ENCODE measurements at places on chromosomes 7 and 10. TPM values are rescaled to one million over a fixed set of nuclear protein-coding genes. Genes with fewer than 3 reads are reported as not detected.

CYP2C8 gene
- polyA plus RNA-seq, result 0.02 TPM

LDB3 gene
- 0.48 TPM for polyA plus RNA-seq

SEMA3D gene
- 48.7 TPM for polyA plus RNA-seq

ADCY1 gene
- polyA plus RNA-seq, result 0.54 TPM

SLC16A9 gene
- polyA plus RNA-seq, result 6.7 TPM

PAPSS2 gene
- polyA plus RNA-seq, result 55.0 TPM

CLCN1 gene
- 0.12 TPM for polyA plus RNA-seq

TCAF2 gene
- polyA plus RNA-seq, result 23.3 TPM

FANK1 gene
- 13.6 TPM for polyA plus RNA-seq

PGAM2 gene
- 1.5 TPM for polyA plus RNA-seq

OR6V1 gene
- polyA plus RNA-seq, result not detected

SH2D4B gene
- polyA plus RNA-seq, result not detected

NAT16 gene
- polyA plus RNA-seq, result 0.64 TPM

- DNase-seq, result no peak
These were observed 57.1 kb downstream of the ABCB1 start for GRCh38 chr7:87543623-87544022.

DNA sequence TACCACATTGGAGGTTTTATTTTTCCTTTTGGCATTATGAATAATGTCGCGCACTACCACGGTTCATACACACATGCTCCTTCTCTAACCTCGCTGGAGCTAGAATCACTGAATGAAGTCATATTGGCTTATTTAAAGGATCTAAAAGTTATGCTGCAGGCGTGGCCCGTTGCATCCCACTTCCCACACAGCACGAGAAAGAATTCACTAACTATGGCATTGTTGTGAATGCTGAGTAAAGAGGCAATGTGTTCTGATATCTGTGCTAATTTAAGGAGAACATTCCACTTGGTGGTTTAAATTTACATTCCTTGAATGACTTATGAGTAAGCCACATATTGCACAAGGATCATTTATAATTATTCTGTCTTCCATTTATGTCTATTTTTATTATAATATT, 20.7 kb downstream of the TCERG1L start:
- DNase-seq, result no peak

DNA sequence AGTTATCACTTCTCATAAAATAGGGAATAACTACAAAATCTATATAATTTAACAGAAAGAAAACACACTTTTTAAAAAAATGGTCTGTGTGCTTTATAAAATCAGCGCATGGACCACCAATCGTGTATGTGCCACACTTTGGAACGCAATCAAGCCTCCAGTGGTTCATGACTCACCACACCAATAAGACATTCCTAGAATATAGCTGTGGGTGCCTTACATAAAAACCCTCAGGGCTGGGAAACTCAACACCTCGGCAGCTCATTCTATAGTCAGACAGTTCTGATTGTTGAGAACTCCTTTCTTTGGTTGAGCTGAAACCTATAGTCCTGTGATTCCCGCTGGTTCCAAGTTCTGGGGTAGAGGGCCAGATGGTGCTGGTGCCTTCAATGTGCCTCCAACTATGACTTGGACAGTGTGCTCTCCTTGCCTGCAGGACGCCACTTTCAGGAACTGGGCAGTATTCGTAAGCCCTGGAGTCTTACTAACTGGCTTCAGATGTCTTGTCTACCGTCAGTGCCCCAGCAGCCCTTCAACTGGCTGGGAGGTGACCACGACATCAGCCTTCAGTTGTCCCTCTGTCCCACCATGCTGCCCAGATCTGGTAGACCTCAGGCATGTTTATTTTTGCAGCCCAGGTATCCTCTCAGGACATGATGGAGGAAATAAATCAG, 135.7 kb upstream of the GDF10 start:
- no peak for DNase-seq

GRCh38 chr7:157901166-157901565, 564.4 kb downstream of the DNAJB6 start:
- no peak for DNase-seq

DNA sequence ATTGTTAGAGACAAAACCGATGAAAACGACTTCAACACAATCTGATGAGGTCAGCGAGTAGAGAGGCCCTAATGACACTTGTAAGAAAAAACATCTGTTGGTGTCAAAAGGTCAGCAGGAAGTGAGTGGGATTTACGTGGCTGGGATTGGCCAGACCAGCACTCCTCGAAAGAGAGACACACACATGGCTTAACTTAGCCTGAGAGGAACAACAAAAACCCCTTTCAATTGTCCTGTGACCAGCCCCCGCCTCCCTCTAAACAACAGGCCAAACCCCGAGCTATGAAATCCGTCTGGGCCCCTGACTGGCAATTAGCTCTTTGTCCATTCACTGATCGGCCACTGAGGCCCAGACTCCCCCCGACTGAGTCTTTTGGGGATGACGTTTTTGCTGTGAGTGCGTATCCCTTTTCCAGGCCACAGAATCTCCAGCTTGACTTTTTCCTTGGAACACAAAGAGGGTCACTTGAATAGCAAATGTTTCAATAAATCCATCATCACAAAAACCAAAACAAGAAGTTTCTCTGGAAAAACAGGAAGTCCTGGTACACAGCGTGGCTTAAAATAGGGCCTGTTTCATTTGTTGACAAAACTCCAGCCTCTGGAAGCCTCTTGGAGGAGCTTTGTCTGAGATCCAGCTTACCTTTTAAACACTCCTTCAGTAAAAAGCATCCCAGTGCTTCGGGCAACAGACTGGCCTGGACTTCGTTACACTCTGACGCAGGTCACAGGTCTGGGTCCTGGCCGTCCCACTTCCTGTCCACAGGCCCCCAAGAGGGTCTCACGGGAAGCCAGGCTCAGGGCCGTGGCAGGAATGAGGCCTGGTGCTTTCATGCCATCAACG, 103.0 kb downstream of the CTBP2 start:
- peak; percentile 78 for DNase-seq

DNA sequence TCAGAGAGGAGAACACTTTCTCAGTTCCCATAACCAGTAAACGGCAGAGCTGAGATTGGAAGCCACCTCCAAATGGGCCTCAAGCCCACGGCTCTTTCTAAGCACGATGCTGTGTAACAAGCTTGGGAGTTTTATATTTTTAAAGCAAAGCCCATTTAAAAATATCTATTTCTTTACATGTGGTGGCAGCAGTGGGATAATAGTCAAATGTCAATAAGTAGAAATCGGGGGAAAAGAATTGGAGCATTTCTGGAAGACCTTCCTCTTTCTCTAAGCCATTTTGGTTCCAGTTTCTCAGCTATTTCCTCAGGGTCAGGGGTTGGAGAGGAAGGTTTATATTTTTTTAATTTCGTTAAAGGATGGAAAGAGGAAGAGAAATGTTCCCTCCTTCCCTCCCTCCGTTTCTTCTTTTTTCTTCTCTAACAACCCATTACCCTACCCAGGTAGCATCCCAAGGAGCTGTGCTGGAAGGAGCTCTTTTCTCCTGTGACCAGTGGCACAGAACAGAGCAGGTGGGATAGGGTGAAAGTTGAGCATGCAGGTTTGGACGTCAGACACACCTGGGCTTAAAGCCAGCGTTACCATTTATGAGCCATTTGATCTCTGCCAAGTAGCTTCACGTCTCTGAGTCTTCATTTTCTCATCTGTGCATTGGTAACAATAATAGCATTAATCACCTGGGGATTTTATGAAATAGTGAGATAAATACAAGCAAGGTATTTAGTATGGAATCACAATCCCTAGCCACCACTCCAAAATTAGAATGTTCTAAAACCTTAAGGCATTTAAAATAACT, 515.7 kb downstream of the RPS24 start:
- no peak for DNase-seq

GRCh38 chr10:75407224-75407712, 5.7 kb upstream of the ZNF503 start:
- no peak for DNase-seq

- DNase-seq, result no peak
These were observed 175.6 kb downstream of the FAM107B start for GRCh38 chr10:14598809-14599764.

DNA sequence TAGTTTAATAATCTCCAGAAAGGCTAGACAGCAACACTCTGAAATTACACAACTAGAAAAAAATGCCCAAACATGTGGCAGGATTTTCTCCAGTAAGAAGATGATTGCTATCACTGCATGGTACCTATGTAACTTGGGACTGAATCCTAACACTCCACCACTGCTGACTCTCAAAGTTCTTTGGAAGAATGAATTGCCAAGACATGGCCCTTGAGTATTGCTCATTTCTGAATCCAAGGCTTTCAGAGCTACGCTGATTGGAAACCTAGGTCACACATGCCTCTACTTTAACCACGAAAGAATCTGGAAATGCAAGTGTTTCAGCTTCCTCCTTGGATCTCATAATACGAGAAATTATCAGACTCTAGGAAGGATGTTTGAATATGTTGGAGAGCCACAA, 167.5 kb upstream of the CELF2 start:
- no peak for DNase-seq

GRCh38 chr10:19930936-19931893, 115.0 kb downstream of the PLXDC2 start:
- DNase-seq, result peak; percentile 5

DNA sequence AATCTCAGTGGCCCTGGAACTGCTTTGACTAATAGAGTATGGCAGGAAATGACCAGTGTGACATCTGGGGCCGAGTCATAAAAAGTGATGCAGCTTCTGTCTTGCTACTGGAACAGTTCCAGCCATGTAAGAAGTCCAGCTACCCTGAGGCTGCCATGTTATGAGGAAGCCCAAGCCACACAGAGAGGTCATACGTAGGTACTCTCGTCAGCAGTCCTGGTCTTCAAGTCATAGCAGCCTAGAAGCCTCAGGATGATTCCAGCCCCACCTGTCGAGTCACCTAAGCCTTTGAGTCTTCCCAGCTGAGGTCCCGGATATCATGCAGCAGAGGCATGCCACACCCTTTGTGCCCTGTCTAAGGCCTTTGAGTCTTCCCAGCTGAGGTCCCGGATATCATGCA, 92.1 kb downstream of the PPP1R3C start:
- no peak for DNase-seq

DNA sequence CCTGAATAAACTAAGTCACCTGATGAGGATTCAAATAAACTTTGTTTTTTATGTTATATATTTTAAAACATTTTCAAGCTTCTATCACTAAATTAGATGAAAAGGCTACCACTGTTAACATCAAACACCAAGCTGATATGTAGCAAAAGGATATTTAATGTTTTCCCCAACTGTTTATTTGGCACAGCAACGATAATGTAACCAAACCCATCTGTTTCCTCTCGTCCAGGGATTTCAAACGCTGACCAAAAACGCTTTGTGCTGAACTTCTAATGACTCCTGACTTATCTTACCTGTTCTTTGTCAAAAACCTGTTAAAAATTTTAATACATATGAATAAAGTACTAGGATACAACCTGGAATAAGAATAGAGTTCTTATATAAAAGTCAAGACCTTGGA, 30.5 kb downstream of the DCLRE1A start:
- DNase-seq, result no peak

DNA sequence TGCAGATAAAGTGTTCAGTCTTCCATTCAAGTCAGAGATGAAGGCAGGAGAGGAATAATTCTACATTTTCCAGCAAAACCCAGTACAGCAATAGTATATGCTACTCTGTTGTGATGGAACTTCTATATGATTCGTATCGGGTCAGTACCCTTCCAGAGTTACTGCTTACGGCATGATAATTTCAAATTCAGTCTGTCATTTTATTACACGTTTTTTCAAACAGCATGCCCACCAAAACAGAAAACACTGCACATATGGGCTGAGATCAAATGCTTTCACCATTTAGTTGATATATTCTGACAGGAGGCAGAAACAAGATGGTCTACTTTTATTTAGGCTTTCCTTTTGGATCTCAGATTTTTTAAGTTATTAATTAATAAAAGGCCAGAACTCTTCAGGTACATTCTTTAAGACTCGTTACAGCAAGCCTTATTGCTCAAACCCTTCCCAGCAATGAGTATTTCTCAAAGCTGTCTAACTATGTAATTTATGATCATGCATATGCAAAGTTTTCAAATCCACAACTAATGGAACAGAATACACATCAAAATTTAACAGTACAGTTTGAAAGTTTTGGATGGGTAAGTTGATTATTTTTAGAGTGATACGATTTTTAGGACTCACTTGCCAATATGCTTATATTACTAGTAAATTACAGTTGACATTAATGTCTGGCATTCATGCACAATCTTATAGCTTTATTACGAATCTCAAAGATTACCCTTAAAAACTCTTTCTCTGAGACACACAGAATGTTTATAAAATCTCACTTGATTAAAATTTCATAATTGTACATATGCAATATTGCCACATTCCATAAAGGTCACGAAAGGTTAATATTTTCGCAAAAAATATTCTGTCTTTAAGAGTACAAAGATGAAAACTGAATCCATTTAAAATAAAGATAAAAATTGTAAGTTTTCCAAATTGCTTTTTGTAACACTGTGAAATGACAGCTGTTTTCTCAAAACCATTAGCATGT, 91.0 kb downstream of the ANK3 start:
- DNase-seq, result no peak

DNA sequence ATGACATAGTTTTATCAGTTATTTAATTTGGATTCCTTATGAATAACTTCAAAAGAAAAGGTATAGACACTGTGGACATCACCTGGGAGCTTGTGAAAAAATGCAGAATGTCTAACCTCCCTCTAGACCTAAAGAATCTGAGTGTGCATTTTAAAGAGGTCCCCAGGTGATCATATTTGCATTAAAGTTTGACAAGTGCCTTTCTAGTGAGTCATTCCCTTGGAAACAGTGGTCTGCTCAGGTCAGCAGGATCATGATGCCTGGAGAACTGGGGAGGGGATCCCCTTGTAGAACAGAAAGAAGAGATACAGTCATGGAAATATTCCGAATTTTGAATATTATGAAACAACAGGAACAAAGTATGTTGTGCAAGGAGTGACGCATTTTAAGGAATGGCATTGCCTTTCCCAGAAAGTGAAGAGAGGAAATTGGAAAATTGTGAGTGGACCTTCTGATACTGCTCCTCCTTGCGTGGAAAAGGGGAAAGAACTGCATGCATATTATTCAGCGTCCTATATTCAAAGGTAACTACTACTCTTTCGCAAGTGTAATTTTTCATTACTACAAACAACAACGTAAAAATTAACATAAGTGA, 4.6 kb downstream of the STEAP2 start:
- no peak for DNase-seq

- DNase-seq, result no peak
These were observed 329.6 kb upstream of the SEMA3C start for GRCh38 chr7:81248420-81248819.

All from SK-N-SH (cell line).